ENCODE measurements at places on chromosomes 2 and 18. TPM values are rescaled to one million over a fixed set of nuclear protein-coding genes. Genes with fewer than 3 reads are reported as not detected.
A peak's percentile ranks its signal among the peaks of the same experiment; 100 is the strongest.

Gene SPATA3
- total RNA-seq, result not detected

GRCh38 chr2:45987856-45988255 is 309.4 kb upstream of the EPAS1 start:
- H3K27ac ChIP-seq, result no peak overlapping the region
- DNase-seq, result no peak
- no peaks in the 10 kb centered on the region for H3K36me3 ChIP-seq
- no peak overlapping the region for H3K4me3 ChIP-seq
- peaks cover 18% of the 10 kb centered on the region for H3K4me1 ChIP-seq

GRCh38 chr2:8061219-8061618 is 620.6 kb upstream of the ID2 start:
- H3K4me3 ChIP-seq, result no peak overlapping the region
- no peak overlapping the region for H3K27ac ChIP-seq
- H3K36me3 ChIP-seq, result no peaks in the 10 kb centered on the region
- DNase-seq, result no peak

Gene NRBP1
- total RNA-seq, result 75.8 TPM

DNA sequence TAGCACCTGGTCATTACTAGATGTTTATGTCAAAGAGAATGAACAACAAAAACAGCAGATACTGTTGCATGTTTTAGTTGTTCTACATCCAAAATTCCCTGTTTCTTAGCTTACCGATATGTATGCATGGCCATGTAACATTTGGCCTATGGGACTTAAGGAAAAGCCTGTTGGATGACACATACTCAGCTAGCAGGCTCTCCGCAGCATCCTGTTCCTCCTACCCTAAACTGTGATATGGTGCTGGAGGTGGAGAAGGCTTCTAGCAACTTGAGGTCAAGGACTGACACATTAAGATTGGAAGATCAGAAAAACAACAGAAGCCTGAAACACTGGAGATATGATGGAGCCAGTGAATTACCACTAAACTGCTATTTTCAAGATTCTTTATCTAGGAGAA is 537.8 kb downstream of the LRRTM4 start:
- no peak overlapping the region for H3K4me3 ChIP-seq
- H3K36me3 ChIP-seq, result no peaks in the 10 kb centered on the region
- H3K4me1 ChIP-seq, result no peaks in the 10 kb centered on the region
- H3K27me3 ChIP-seq, result no peaks in the 10 kb centered on the region

DNA sequence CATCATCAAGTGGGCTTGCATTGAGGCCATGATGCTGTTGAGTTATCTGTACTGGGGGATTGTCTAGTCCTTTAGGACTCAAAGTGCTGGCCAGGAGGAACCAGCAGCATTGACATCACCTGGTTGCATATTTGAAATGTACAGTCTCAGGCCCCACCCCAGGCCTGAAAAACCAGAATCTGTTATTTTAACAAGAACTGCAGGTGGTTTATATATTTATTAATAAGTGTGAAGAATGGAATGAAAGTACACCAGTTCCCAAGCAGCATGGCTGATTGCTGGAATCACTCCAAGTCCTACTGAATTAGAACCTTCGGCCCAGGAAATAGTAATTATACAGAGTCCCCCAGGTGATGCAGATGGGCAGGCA is 2.8 kb downstream of the IL1F10 start:
- H3K27ac ChIP-seq, result no peak overlapping the region
- H3K36me3 ChIP-seq, result no peaks in the 10 kb centered on the region
- H3K27me3 ChIP-seq, result no peaks in the 10 kb centered on the region

DNA sequence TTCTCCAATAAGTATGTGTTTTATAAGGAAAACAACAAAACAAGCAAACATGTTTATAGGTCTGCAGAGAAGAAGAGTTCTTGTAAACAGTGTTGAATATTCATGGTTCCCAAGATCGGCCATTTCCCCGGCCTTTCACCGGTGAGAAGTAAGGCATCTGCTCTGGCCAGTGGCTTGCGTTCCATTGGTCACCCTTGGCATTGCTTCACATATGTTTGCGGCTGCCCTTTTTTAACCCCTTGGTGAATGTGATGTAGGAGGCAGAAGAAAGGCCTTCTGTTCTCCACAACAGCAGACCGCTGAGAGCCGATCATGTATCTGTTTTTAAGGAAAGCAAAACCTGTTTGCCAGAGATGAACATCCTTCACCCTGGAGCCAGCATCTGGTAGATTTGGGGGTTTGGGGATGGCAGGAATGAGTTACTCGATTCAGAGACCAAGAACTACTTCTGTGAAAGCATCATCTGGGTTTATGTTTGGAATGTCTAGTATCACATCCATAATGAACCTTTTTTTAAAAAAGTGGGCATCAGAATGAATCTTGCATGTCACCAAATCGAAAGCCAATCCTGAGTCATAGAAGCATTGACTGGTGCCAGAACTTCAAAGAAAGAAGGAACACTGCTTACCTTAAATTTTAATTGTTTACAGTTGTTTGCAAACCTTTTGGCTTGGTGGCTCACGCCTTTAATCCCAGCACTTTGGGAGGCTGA is 112.3 kb downstream of the AGAP1 start:
- no peak overlapping the region for H3K27ac ChIP-seq
- H3K4me3 ChIP-seq, result no peak overlapping the region
- no peak for DNase-seq
- H3K4me1 ChIP-seq, result peaks cover 6% of the 10 kb centered on the region
- H3K27me3 ChIP-seq, result no peaks in the 10 kb centered on the region

GRCh38 chr2:137964066-137964858 is at the start of gene HNMT:
Gene HNMT, plus strand, starts transcription at chr2:137964473. Its CDS starts 19 bp downstream, at chr2:137964492.
- peak within 1 kb of the TSS; percentile 91 for H3K27ac ChIP-seq
- H3K36me3 ChIP-seq, result no peaks in the 10 kb centered on the region
- no peaks in the 10 kb centered on the region for H3K27me3 ChIP-seq
- H3K4me3 ChIP-seq, result peak within 1 kb of the TSS; percentile 60
- peaks cover 23% of the 10 kb centered on the region for H3K4me1 ChIP-seq
- peak; percentile 68 for DNase-seq

- no peak for DNase-seq
- no peak overlapping the region for H3K27ac ChIP-seq
- no peak overlapping the region for H3K4me3 ChIP-seq
- H3K4me1 ChIP-seq, result peaks cover 39% of the 10 kb centered on the region
- H3K36me3 ChIP-seq, result no peaks in the 10 kb centered on the region
These were observed 110.7 kb downstream of the SH3RF3 start for GRCh38 chr2:109239720-109240119.

Gene REG3A
- not detected for total RNA-seq

DNA sequence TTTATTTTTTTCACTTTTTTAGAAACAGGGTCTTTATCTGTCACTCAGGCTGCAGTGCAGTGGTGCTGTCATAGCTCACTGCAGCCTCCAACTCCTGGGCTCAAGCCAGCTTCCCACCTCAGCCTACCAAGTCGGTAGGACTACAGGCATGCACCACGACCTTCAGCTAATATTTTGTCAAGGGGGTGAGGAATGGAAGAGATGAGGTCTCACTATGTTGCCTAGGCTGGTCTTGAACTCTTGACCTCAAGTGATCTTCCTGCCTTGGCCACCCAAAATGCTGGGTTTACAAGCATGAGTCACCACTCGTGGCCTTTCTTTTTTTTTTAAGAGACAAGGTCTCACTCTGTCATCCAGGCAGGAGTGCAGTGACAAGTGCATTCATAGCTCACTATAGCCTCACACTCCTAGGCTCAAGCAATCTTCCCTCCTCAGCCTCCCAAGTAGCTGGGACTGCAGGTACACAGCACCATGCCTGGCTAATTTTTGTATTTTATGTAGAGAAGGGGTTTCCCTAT is 13.4 kb downstream of the PPP1R7 start:
- DNase-seq, result no peak
- peaks cover 75% of the 10 kb centered on the region for H3K36me3 ChIP-seq
- H3K4me1 ChIP-seq, result peaks cover 12% of the 10 kb centered on the region

GRCh38 chr2:95389245-95390119 is 13.0 kb upstream of the FAHD2A start:
- H3K4me1 ChIP-seq, result no peaks in the 10 kb centered on the region
- no peak overlapping the region for H3K4me3 ChIP-seq
- peak; percentile 82 for DNase-seq
- no peak overlapping the region for H3K27ac ChIP-seq
